ENCODE measurements at places on chromosomes 1 and 21. TPM values are rescaled to one million over a fixed set of nuclear protein-coding genes. Genes with fewer than 3 reads are reported as not detected.

GRCh38 chr1:56922507-56922906 is 43.3 kb downstream of the C8B start:
- DNase-seq: no peak

GRCh38 chr1:212074313-212074712 is 38.8 kb downstream of the DTL start:
- no peak for DNase-seq

- no peak for DNase-seq
Observed at GRCh38 chr1:203744075-203744972, 20.7 kb upstream of the LAX1 start.

Gene PLEKHN1
- total RNA-seq: 14.0 TPM

Gene IL19
- not detected for total RNA-seq

GRCh38 chr1:151211972-151212705 is 13.8 kb downstream of the PIP5K1A start:
- DNase-seq: peak; percentile 51

GRCh38 chr1:183882335-183883167 is 77.6 kb downstream of the RGL1 start:
- DNase-seq: peak; percentile 31

Gene HAX1
- total RNA-seq: 281 TPM

Gene GSTM5
- not detected for total RNA-seq

Gene COL8A2
- total RNA-seq: 0.58 TPM

- DNase-seq: no peak
Observed at GRCh38 chr1:218643926-218644325, 298.8 kb downstream of the TGFB2 start.

Gene GSTM1
- total RNA-seq: not detected

DNA sequence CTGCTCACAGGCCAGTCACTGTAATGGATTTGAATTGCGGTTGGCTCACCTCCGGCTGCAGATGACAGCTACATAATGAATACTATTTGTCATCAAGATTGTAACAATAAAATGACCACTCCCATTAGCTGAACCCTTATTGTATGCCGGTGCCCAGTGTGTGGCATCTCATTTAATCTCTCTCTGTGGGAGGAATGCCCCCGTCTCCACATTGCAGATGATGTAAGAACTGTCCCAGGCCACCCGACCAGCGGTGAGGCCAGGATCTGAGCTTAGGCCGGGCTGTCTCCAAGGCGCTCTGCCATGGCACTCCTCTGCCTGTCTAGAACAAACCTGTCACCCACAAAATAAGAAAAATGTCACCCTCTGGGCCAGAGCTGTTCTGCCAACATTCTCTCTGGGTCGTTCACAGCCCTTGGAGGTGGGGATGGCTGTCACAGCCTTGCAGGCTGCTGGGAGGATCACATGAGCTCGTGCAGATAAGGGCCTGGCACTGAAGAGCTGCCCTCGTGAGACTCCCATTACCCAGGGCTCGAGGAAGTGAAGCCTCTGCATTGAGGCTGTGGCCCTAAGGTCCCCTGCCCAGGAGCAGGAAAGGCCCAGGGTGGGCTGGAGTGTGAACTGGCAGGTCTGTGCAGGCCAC is 52.7 kb downstream of the ECE1 start:
- DNase-seq: peak; percentile 76

Gene DAB1
- total RNA-seq: not detected

GRCh38 chr1:234875953-234876855 is 252.4 kb downstream of the TOMM20 start:
- peak; percentile 49 for DNase-seq

- DNase-seq: no peak
Observed at GRCh38 chr21:35923971-35924370, 136.4 kb downstream of the SETD4 start.

- no peak for DNase-seq
Observed at GRCh38 chr1:223837206-223837605, 8.5 kb downstream of the TP53BP2 start.

DNA sequence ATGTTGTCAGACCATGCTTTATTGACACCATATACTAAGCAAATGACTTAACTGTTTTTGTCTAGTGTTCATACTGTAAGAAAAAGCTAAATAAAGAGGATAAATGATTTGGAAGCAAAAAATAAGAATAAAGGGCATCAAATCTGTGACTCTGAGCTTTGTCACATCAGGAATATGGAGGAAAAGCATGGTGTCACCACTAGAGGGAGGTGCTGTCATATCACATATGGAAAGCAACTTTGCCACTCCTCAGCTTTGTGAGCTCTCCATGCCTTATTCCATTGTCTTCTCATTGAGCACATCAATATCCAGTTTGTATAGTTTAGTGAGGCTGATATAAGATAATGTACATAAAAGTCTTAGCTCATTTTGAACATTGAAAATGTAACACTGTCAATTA is 20.8 kb upstream of the GBP1 start:
- DNase-seq: no peak

GRCh38 chr1:100308777-100309176 is 42.8 kb downstream of the RTCA start:
- peak; percentile 55 for DNase-seq

Data from PC-3 (cell line).